ENCODE measurements at places on chromosomes 6 and 20.
A peak's percentile ranks its signal among the peaks of the same experiment; 100 is the strongest.

DNA sequence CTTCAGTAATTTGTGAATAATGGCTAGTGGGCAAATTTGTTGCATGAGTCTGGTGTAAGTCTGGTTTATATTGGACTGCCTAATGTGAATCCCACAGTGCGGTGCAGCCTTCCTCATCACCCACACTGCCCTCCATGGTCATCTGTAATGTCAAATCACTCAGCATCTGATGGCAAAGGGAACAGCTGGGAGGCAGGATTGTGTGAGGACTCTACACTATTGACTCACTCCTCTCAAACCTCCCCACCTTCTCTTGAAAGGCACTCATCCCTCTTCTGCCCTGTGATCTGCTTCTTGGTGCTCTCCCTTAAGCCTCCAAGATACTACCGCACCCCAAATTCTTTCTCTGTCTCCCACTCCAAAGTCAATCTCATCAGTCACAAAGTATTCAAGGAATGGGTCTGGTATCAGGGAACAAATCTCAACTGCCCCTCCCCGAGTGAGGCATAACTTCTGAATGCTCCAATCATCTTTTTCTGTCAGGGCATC lies 146.0 kb upstream of the BEND6 start:
- DNase-seq, result no peak

GRCh38 chr20:41135187-41135887 lies 2.0 kb upstream of the PLCG1 start:
- peak; percentile 38 for DNase-seq

DNA sequence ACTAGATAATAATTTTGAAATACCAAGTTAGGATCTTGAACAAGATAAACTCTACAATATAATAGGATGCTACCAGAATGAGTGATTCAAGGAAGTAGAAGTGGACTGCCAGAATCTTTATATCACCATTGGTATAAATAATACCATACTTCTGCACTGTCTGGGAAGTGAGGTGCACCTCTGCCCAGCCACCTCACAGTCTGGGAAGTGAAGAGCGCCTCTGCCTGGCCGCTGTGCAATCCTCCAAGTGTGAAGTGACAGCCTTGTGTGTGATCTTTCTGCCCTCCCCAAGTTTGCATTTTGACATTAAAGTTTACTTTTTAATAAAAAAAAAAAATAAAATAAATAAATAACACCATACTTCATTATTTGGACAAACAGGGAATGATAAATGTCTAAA lies 18.8 kb downstream of the LATS1 start:
- DNase-seq, result no peak

GRCh38 chr6:23096876-23097275 lies 527.5 kb downstream of the HDGFL1 start:
- no peak for DNase-seq

DNA sequence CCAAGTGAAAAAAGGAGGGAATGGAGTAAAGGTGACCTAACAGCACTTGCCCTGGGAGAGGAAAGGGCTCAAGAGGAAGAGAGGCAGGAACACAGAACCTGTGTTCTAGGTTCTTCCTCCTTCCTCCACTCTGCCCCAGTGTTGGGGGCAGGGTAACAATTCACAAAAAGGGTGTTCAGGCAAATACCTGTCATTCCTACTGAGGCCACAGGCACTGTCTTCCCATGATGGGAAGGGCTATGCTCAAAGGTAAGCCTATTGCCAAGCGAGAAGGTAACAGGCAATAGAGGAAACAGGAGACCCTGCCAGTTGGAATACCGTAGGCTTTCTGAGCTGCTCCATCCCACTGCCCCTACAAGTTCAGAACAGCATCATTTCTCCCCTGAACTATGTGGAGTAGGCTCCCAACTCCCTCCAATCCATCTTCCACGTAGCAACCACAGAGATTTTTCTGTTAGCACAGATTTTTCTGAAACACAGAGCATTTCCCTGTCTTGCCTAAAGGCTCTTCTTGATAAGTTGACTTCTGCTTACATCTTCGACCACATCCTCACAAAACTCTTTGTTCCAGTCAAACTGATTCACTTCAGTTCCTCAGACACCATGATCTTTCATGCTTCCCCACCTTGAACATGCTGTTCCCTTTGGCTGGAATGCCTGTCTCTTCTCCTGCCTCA lies 2.7 kb downstream of the AGPAT1 start:
- DNase-seq, result no peak

GRCh38 chr6:156787569-156788492 lies 10.7 kb downstream of the ARID1B start:
- no peak for DNase-seq

Measured in cardiac fibroblast (primary cell).